ENCODE measurements at places on chromosomes 13 and 19.

DNA sequence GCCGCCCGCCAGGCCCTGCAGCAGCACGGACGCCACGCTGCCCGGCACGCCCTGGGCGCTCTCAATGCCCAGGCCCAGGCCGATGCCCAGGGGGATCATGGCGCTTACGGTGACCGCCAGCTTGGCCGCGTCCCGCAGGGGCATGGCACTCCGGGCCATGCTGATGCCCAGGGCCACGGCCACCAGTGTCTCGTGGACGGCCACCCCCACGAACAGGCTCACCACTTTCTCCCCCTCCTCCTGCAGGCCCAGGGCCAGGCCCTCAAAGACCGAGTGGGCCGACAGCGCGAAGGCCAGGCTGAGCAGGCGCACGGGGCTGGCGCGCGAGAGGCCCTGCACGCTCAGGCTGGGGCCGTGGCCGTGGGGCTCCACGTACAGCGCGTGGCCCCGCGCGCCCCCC, 6.9 kb downstream of the SLC39A3 start:
- no peak for DNase-seq

DNA sequence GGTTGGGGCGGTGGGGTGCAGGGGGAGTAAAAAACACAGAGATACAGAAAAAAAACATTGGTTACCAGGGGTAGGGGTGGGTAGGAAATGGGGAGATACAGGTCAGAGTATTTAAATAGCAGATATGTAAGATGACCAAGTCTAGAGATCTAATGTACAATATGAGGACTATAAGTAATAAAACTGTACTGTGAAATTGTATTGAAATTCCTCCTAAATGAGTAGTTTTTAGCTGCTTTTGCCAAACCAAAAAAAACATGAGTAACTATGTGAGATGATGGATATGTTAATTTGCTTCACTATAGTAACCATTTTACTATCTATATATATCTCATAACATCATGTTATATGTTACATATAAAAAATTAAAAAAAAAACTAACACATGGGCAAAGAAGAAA, 29.6 kb downstream of the VWA8 start:
- DNase-seq = no peak

DNA sequence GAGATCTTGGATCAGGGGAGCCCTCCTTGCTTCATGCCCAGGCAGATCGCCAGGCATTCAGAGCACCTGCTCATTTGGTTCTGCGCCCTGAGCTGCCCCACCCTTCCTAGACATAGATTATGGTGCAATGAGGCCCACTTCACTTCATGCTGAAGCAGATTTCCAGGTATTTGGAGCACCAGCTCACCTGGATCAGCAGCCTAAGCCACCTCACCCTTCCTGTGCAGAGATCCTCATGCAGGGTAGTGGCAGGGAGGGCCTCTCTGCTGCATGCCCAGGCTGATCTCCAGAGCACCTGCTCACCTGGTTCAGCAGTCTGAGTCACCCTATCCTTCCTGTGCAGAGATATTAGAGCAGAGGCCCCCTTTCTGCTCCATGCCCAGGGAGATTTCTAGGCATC, 1966.1 kb downstream of the PCDH9 start:
- DNase-seq = no peak

- DNase-seq = peak; percentile 68
Measured at GRCh38 chr19:570937-571565, 1.3 kb upstream of the BSG start.

- no peak for DNase-seq
Measured at GRCh38 chr13:45196622-45197021, 4.2 kb downstream of the KCTD4 start.

- DNase-seq = peak; percentile 39
Measured at GRCh38 chr19:10286803-10287737, at the start of gene ICAM4. ICAM4 (plus strand) TSS chr19:10286955; CDS start chr19:10287013, 58 bp downstream.

- no peak for DNase-seq
Measured at GRCh38 chr19:41578886-41579285, 2.9 kb downstream of the CEACAM21 start.

DNA sequence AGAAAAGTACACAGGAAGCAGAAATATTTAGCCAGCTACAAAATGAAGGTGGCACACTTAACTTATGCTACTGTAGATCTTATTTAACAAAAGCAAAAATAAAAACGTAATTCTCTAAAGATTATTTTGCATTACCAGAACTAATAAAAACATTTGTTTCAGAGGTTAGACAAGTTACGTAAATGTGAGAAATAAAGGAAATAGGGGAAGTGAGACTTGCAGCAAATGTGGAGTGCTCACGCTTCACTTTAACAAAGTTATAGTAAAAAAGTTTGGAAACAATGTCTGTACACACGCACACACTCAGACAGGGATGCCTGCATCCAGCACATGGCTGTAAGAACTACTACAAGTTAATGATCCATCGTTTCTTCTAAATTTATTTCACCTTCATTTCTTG, 83.7 kb downstream of the NALCN start:
- no peak for DNase-seq

- DNase-seq = no peak
Measured at GRCh38 chr13:35190241-35190640, 248.2 kb downstream of the NBEA start.

GRCh38 chr13:59304596-59304995, 859.1 kb downstream of the DIAPH3 start:
- no peak for DNase-seq

- no peak for DNase-seq
Measured at GRCh38 chr19:45985321-45985720, 9.9 kb upstream of the CCDC61 start.

- DNase-seq = no peak
Measured at GRCh38 chr19:7590256-7590655, 5.4 kb upstream of the CAMSAP3 start.

DNA sequence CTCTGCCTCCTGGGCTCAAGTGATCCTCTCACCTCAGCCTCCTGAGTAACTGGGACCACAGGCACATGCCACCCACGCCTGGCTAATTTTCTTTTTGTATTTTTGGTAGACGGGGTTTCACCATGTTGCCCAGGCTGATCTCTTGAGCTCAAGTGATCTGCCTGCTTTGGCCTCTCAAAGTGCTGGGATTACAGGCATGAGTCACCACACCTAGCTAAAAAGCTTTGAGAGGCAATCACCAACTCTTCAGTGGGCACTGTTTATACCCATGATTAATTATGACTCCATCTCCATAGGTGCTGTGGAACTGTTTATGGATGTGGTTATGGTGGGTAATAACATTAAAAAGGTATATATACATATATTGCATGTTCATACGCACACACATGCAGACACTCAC, 7.5 kb upstream of the RBM26 start:
- DNase-seq = no peak

DNA sequence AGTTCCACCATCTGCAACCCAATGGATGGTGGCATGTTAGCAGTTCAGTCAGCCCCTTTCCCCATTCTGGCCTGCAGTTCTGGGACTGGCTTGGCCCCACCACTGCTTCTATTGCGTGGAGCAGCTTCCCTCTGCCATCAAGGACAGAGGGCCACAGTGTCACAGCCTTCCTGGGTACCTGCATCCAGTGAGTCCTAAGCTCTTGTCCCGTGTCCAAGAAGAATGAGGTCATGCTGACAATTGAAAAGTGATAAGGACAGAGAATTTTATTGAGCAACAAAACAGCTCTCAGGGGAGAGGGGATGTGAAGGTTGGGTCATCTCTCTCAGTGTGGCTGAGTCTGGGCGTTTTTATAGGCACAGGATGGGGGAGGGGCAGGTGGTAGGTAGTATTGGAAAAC, 33.5 kb upstream of the SIN3B start:
- DNase-seq = no peak

DNA sequence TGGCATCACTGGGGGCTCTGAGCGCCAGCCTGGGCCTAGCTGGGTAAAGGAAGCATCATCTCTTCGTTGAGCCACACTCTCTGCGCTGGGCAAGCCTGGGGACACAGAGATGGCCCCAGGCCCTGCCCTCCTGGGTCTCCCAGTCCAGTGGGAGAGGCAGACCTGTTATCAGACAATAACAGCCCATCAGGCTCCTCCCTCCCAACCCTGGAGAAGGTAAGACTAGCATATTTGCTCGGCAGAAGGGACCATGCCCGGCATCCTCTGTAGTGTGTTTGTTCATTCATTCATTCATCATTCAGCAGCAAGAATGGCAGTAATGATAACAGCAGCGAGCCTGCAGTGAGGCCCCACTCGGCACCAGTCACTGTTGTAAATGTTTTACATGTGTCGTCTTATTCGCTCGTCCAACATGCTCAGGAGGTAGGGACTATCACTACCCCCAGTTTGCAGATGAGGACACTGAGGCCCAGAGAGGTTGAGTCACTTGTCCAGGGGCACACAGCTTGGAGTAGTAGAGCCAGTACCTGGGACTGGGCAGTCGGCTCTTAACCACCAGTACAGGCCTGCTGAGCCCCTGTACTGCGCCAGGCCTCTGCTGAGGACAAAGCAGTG, 33.2 kb downstream of the PAK4 start:
- no peak for DNase-seq
